GM06990 (cell line): ENCODE measurements at places on chromosomes 5 and 9.

DNA sequence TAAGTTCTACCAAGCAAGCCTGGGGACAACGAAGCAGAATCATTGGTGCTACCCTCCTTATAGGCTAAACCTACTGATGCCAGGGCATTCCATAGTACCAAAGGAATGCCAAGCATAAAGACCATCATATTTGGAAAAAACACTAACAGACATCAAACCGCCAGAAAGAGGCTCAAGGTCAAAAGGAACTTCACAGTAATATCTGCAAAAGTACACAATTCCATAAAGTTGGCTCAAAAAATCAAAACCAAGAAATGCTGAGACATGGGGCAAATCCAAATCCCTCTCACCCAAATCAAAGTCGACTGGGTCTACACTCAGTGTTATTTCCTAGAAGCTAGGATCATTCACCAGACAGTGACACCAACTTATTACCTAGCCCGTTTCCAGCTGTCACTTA is 3.4 kb downstream of the VCP start:
- no peak for DNase-seq

DNA sequence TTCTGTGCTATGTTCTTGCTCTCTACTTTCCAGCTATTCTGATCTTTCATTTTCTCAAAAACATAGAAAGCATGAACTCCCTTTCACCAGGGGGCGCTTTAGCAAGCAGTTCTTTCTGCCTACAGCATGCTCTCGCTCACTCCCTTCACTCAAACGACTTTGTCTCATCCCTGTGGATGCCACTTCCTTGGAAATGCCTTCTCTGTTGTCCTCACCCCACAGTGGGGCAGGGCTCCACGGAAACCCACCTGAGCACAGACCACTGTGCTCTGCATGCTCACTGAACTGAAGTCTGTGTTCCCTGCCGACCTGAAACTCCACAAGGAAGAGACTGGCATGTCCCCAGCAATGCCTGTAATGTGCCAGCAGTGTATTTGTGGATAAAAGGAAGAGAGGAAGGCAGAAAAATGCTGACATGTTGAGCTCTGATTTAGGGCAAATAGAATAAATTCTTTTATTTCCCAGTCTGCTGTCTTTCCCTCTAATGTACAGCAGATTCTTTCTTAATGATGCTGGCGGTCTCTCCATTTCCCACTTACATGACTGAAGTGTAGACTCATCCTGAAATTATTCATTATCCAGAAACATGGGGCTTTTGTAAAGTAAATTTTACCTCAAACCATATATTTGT is 4.9 kb upstream of the ROR2 start:
- DNase-seq: no peak

DNA sequence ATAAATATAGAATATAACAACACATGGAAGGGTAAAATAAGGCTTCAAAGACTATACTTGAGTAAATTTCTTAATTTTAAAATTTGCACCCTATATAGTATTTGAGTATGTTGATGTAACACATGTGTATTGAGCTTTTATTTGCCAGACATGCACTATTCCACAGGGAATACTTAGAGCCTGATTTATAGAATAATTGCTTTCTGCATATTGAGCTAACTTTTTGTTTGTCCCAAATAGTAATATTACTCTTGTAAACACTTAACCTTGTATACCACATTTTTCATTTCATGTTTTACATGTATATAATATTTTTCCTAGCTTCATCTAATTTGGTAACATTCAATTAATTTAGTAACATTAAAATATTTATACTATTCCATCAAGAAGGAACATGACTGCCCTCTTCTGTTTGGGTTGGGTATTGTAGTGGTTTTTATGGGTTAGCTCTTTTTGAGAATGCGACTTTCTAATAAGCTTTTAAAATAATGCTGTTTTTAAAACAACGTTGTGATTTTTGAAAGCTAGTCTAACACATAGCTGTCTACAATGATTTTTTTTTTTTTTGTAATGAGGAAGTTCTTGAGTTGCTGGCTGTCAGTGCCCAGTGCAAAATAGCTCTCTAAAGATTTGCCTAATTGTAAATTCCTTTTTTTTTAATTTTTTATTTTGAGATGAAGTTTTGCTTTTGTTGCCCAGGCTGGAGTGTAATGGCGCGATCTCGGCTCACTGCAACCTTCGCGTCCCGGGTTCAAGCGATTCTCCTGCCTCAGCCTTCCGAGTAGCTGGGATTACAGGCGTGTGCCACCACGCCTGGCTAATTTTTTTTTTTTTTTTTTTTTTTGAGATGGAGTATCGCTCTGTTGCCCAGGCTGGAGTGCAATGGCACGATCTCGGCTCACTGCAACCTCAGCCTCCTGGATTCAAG is 4.8 kb downstream of the SUB1 start:
- no peak for DNase-seq

GRCh38 chr5:86964889-86965288 is 302.8 kb upstream of the RASA1 start:
- no peak for DNase-seq

DNA sequence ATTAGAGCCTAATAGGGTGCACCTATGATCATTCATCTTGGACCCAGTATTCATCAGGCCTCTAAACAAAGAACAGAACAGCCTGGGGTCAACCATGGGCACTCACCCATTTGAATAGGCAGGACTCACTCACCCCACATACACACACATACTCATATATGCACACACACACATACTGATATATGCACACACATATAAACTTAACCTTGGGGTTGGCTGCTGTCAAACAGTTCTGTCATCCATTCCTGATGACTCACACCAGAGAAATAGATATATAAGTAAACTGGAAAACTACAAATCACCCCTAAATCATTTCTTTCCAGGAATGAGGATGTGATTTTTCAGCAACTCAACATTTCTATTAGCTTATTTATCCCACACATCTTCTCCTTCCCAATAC is 51.3 kb downstream of the ARL15 start:
- no peak for DNase-seq

GRCh38 chr9:136023410-136024225 is 62.4 kb upstream of the UBAC1 start:
- DNase-seq: no peak

- no peak for DNase-seq
Observed at GRCh38 chr9:101858026-101858425, 119.6 kb upstream of the GRIN3A start.

DNA sequence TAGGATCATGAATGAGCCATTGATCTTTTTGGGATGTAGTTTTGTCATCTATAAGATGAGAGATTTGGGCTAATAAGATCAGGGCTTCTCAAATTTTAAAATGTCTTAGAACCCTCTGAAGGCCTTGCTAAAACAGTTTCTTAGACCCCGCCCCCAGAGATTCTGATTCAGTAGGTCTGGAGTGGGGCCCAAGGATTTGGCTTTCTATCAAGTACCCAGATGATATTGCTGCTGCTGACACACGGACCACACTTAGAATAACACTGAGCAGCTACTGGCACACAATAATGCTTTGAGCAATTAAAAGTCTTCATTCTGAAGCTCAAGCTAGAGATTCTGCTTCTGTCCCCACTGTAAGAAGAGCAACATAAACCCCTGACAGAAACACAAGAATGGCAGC is 216.7 kb downstream of the SMARCA2 start:
- no peak for DNase-seq

- no peak for DNase-seq
Observed at GRCh38 chr9:109331353-109331752, 10.5 kb upstream of the EPB41L4B start.

DNA sequence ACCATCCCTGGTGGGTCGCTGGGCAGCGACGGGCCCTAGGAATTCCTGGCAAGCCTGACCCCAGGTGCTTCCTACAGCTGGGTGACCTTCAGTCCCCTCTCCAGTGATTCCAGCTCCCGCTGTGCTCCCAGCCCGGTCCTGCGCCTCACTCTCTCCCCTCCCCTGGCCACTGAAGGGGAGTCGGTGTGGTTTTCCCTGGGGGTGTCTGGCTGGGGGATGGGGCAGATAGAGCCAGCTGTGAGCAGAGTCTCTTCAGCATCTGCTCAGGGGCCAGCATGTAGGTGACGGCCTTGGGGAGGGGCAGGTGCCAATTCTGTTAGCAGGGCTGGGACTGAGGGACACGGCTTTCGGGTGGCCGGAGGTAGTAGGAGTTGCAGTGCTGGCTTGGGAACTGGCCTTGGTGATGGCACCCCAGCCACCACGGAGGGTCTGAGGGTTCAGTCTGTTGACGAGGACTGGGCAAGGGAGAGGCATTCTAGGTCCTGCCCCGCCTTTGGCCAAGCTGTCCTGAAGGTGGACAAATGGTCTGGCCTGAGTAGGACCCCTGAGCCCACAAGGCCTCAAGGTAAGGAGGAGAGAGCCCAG is 3.2 kb downstream of the GPSM1 start:
- no peak for DNase-seq

GRCh38 chr9:15735083-15735857 is 182.4 kb downstream of the CCDC171 start:
- DNase-seq: no peak

DNA sequence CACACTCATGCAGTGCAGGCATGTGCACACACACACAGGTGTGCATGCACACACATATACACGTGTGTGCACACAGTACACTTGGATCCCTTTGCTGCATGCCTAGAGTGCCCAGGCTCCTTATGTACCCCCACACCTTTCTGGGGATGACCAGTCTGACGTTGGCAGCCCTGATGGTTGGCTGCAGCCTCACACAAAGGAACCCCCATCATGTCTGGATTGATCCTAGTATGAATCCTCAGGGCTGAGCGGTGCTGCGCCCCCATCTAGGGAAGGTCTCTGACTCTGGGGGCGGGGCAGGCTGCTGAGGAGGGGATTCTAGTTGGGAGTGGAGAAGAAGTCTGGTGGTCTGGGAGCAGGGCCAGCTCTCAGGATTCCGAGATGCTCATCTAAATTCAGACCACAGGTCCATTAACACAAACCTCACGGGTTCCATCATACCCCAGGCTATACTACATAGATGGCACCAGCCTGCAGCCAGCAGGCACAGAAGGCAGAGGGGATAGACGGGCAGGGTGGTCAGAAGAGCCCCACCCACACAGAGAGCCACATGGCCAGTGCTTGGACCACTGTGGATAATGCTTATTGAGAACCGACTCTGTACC is 50.5 kb upstream of the OLFM1 start:
- DNase-seq: no peak

GRCh38 chr5:89396278-89396954 is 513.4 kb upstream of the MEF2C start:
- DNase-seq: peak; percentile 20

- DNase-seq: no peak
Observed at GRCh38 chr9:111872886-111873285, 23.7 kb upstream of the UGCG start.

DNA sequence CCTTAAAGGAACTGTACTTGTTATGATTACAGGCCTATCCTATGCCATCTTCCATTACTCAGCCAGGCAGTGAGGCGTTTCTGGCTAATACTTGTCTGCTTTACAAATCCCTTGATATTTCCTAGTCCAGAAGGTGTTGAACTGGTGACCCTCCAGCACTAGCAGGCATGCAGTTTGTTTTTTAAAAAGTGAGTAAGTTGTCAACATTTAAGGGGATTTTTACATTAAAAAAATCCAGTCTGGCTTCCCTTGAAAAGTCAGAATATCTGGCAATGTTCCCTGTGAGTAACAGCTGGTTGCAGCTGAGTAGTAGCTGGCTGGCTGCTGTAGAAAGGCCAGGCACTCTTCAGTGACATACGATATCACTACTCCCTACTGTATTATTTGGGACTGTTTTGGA is 21.8 kb downstream of the GRIN3A start:
- DNase-seq: no peak

GRCh38 chr5:88203981-88204750 is 64.5 kb downstream of the TMEM161B start:
- no peak for DNase-seq

DNA sequence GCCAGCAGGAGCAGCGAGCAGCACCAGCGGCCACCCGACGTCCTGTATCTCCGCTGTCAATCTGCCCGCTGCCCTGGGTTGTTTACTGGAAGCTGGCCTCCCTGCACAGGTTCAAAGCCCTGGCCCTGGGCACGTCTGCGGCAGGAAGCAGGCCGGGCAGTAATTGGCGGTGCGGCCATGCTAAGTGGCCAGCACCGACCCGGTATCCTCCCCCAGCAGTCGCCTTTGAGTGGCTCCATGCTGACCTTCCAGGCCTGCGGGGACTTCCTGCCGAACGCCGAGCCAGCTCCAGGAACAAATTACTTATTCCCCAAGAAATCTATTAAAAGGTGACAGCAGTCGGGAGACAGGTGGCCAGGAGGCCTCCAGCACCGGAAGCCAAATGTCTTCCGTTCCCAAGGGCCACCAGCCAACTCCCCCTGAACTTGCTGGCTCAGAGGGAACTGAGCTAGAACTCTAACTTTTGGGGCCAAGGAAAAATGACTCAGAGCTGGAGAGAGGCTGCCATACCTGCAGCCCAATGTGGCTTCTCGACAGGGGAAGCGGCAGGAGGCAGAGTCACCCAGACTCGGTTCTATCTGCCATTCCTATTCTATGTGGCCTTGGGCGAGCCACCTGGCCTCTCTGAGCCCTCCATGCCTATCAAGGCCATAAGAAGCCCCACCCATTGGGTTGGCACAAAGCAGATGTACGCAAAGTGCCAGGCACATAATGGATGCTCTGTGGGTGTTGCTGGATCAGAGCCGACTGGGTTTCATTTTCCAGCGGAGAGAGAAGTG is 13.7 kb upstream of the PSMB7 start:
- DNase-seq: no peak

- DNase-seq: no peak
Observed at GRCh38 chr5:117982691-117983090, 1005.7 kb downstream of the DTWD2 start.

GRCh38 chr9:69433392-69433791 is 108.4 kb downstream of the ENTREP1 start:
- no peak for DNase-seq

- DNase-seq: no peak
Observed at GRCh38 chr5:139004374-139005307, 129.5 kb upstream of the LRRTM2 start.

GRCh38 chr5:131109540-131110255 is 55.4 kb downstream of the HINT1 start:
- DNase-seq: no peak

- no peak for DNase-seq
Observed at GRCh38 chr9:4665357-4665756, 923 bp downstream of the SPATA6L start.

DNA sequence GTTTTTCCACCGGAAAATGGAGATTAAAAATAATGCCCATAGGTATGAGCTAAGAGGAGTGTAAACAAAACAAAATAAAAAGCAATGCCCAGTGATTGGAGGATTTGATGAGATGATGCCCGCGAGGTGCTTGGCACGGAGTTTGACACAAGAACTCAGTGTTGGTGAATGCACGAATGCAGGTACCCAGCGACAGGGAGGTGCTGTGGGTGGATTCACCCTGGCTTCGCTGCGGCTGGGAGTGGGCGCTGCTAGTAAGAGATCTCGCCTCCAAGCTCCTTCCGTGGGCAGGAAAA is 526 bp upstream of the STXBP1 start:
- no peak for DNase-seq

- DNase-seq: no peak
Observed at GRCh38 chr9:133969681-133970580, 22.2 kb downstream of the VAV2 start.
